ENCODE measurements at places on chromosomes 12 and 14.

DNA sequence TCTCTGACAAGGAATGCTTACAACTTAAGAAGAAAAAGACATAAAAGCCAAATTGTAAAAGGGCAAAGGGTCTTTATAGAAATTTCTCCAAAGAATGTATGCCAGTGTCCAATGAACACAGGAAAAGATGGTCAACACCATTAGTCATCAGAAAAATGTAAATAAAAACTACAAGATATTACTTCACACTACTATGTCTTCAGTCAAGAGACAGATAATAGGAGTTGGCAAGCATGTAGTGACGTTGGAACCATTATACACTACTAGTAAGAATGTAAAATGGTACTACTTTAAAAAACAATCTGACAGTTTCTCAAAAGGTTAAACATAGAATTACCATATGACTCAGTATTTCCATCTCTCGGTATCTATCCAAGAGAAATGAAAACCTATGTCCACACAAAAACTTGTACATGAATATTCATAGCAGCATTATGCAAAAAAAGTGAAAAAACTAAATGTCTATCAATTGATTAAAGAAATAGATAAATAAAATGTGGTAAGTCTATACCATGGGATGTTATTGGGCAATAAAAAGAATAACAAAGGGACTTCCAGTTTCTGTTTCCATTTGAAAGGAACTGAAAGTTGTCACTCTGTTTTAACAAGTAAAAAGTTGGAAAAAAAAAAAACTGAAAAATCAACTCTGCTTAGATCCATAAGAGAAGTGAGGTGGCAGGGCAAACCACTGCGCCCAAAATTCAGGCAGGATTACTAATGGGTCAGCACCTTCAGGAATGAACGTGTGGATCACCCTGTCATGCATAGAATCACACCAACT is 69.8 kb downstream of the ALG10B start:
- no peak for DNase-seq

GRCh38 chr12:11542599-11542998 is 106.9 kb upstream of the ETV6 start:
- no peak for DNase-seq

DNA sequence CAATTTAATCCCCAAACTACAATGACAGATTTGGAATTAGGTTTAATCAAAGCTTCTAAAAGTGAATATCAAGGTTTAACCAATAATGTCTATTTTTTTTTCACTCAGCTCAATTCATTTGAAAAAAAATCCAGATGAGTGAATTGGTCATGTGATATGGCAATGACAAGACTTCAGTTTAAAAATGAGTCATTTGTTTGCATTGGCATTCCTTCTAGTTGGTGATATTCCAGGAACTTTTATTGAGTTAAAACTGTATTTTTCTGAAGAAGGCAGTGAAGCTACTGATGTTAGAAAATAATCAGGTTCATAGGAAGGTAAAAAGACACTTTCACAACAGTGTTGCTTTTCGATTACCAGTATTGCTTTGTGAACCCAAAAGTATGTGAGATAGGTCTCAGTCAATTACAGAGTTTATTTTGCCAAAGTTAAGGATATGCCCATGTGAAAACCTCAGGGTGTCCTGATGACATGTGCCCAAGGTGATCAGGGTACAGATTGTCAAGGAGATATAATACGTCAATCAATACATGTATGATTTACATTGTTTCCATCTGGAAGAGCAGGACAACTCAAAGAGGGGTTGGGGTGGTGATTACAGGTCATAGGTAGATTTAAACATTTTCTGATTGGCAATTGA is 1214.9 kb downstream of the GALC start:
- DNase-seq: no peak

GRCh38 chr14:94407906-94408305 is 19.5 kb upstream of the SERPINA1 start:
- DNase-seq: no peak

GRCh38 chr14:31592122-31592521 is 30.9 kb downstream of the NUBPL start:
- no peak for DNase-seq

DNA sequence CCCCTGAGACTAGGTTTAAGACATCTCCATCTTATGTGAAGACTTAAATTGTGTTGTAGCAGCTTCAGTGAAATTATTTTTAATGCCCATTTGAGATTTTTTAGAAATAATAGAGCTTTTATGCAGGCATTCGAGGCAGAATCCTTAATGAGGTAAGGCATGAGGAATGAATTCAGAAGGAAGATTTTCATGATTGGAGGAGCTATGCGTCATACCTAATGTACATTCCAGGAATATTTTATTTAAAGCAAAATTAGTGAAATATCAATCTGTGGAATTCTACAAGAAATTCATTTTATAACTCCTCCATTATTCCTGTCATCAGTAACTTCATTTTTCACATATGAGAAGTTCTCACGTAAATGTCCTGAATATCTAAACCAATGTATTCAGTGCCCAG is 36.0 kb upstream of the GARIN6 start:
- no peak for DNase-seq

- no peak for DNase-seq
Observed at GRCh38 chr14:73878436-73878835, 8.2 kb upstream of the ZNF410 start.

DNA sequence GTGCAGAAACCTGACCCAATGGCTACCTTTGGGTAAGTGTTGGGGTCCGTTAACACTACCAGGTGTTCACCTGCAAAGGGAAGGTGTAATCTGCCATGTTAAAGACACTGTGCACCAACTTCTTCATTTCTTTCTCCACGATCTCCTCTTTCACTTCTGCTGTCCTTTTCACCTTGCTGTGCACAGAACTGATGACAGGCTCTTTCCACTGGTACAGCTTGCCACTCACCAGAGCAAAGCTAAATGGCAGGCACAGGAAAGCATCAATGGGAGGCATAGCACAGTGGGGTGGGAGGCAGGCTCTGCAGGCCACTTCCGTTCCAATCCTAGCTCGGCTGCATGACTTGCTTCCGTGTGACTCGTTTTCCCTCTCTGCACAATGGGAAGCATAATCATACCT is 2.6 kb upstream of the C12orf76 start:
- DNase-seq: no peak

GRCh38 chr12:14314801-14315200 is 50.7 kb upstream of the ATF7IP start:
- no peak for DNase-seq

DNA sequence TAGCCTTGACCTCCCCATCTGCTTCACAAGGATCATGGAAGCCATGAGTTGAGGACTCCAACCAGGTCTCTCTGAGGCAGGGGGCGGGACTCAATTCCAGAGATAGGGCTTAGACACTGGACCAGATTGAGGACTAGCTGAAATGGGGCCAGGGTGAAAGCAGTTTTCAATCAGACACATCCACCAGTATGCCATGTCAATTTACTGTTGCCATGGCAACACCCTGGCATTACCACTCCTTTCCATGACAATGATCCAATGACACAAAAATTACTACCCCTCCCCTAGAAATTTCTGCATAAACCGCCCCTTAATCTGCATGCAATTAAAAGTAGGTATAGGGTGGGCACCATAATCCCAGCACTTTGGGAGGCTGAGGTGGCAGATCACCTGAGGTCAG is 18.6 kb upstream of the DCAF5 start:
- no peak for DNase-seq

DNA sequence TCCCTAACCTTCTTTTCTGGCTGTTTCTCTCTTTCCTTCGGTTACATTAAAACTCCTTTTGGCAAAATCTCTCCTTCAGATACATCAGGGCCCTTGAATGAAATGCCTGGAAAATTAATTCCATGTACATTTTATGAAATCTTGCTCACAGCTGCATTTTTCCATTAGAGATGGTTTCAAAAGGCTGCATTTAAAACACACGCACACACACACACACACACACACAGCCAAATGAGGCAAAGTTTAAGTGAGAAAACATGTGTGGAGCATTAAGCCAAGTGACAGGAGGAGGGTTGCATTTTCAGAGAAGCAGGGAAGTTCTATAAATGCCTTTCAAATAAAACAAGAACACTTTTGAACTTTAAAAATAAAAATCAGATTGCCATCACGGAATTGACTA is 216.4 kb downstream of the LRIG3 start:
- DNase-seq: no peak

- no peak for DNase-seq
Observed at GRCh38 chr12:123351349-123351748, 13.3 kb downstream of the SBNO1 start.

- no peak for DNase-seq
Observed at GRCh38 chr12:118025168-118025567, 8.7 kb downstream of the RFC5 start.

- no peak for DNase-seq
Observed at GRCh38 chr12:94745562-94745961, 95.2 kb upstream of the TMCC3 start.

- no peak for DNase-seq
Observed at GRCh38 chr12:114681116-114681871, 2.7 kb downstream of the TBX3 start.

DNA sequence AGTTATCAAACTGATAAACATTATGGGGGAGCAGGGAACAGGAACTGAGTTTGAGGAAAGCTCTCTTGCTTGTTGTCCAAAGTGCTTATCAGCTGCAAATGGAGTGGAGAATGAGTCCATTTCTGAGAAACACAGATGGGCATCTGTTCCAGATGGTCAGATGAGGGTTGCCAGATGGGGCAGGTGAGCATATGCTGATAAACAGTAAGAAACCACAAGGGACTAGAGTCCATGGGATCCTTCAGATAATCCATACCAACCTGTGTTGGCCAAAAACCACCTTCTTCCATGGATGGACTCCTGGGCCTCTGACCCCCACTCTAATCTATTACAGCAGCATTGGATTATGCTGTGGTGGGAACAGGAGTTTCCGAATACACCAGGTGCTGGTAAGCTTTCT is 38.3 kb downstream of the GNS start:
- DNase-seq: no peak

DNA sequence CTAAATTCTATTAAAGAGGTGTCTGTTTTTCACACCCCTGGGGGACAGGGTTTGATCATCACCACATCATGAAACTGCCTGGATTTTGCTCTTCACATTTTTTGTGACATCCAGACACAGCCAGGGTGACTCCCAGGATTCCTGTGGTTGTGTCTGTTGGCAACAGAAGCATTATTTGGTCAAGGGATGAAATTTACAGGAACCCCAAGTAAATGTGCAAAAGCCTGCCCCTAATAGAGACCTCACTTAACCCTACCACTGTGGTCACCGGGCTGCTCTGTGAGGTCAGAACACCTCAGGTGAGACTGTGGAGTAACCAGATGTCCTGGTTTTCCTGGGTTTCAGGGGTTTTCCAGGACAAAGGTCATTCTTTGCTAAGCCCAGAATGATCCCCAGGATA is 103.8 kb downstream of the DAD1 start:
- DNase-seq: no peak

DNA sequence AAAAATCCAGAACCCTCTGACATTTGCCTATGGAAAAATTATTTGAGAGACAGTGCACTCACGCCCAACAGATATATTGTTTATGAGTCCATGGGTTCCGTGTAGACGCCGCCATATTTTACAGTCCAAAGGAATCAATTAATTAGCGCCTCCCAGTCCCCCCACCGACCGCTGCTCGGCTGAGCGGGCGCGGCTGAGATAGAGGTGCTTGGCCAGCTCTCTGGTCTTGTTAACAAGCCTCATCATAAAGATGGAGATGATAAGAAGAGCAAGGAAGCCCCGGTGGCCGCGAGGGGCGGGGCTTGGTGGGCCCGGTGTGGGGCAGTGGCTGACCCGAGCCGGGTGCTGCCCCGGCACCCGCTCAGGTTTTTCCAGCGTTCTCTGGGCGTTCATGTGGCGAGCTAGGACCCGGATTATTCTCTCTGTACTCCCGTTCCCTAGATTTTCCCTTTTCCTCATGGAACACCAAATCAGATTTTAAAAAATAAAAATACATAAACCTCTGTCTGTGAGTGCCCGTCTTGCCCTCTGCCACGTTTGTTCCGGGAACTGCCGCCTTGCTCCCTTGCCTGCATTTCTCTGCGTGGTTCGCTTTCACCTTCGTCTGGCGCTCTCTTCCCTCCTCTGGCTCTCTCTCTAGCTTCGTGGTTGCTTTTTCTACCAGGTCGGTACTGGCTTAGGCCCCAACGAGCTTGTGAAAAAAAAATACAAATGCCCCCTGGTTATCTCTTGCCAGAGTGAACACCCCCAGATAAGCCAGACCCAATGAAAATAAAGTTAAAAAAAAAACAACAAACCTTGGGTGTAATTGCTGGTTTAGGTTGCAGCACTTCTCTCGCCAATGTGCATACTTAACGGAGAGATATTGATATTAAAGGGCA is 9.0 kb downstream of the HOXC12 start:
- no peak for DNase-seq

DNA sequence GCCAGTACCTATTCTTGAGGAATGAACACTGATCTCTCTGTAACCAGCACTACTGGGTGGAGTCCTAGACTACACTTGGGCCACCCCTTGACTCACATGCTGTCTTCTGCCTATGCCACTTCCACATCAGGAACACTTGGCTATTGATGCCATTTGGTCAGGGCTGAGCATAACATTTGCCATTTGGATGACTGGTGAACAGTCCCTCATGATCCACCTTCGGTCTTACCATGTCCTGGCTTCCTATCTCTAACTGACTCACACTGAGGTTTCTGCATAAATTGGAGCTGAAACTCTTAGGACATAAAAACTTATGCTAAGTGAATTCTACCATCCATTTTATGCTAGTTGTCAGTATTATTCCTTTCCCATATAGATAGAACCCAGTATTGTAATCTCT is 91.7 kb upstream of the PELI2 start:
- DNase-seq: no peak

DNA sequence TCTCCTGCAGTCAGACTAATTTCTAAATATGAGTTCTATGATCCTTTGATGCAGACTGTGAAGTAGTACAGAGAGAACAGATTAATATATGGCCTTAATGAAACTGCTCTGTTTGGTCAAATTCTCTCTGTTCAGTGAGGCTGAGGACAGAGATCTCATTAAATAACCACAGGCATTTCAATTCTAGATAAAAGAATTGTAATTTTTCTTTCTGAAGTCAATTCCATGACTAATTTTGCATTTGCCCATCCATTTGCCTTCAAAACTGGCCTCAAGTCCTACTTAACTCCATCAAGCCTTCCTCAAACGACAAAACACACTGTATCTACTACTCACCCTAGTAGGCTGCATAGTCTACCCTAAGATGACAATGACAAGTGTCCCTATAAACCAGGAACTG is 67.1 kb downstream of the DUSP16 start:
- no peak for DNase-seq

DNA sequence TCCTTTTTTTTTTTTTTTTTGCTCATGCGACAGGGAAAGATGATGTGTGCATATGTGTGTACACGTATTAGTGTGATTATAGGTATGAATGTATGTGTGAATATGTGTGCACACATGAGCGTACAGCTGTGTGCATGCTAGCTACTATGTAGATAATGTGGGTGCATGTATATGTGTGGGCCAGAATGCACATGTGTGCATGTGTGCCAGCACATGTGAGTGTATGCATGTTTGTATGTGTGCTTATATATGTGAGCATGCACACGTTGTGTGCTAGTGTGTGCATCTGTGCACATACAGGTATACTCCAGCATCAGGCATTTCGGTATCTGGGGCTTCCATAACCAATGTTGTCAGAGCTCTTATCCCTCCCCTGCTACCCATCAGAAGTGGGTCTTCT is 541.1 kb downstream of the AACS start:
- no peak for DNase-seq

Data from effector memory CD4-positive, alpha-beta T cell (primary cell).